ENCODE measurements at places on chromosomes 11 and 22.
A peak's percentile ranks its signal among the peaks of the same experiment; 100 is the strongest.

GRCh38 chr22:47151064-47151463 lies 388.6 kb downstream of the TBC1D22A start:
- H3K36me3 ChIP-seq, result peaks cover 2% of the 10 kb centered on the region
- no peak overlapping the region for H3K4me3 ChIP-seq
- no peaks in the 10 kb centered on the region for H3K27me3 ChIP-seq
- H3K27ac ChIP-seq, result no peak overlapping the region
- no peak for DNase-seq

DNA sequence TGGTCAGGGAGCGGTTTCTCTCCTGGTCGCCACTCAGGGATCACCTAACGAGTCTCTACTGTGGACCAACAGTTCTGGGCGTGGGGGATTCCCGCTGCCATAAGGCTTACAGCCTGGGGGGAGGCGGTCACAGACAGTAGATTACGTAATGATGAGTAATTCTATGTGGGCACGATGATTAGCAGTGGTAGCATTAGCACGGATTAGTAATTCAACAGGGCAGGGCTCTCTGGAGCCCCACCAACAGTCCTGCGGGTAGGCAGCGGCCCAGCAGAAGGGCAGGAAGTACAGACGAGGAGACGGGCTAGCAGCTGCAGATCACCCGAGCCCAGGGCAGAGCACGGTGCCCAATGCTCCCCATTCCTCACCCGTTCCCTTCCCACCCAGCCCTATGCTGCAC lies 3.6 kb downstream of the SHISAL1 start:
- DNase-seq, result no peak
- no peak overlapping the region for H3K27ac ChIP-seq
- peaks cover 3% of the 10 kb centered on the region for H3K4me1 ChIP-seq

- peaks cover 3% of the 10 kb centered on the region for H3K27me3 ChIP-seq
- no peaks in the 10 kb centered on the region for H3K36me3 ChIP-seq
- H3K27ac ChIP-seq, result no peak overlapping the region
These were observed 55.3 kb downstream of the NFAM1 start for GRCh38 chr22:42376711-42377554.

DNA sequence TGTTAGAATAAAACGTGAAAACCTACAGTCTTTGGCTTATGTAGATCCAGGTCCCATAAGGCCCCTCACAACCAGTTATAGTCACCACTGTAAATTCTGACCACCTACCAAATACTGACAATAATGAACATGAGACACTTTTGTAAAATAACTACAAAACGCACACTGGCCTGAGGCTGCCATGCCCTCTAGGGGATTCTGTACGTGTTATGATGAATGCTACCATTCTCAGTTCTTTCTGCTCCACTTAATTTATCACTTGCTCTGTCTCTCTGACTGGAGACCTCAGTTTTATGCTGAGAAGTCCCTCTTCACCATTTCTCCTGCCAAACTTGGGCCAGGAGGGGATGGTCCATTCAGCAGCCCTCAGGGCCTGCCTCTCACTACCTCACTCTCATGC lies 18.7 kb upstream of the TMPRSS5 start:
- no peaks in the 10 kb centered on the region for H3K36me3 ChIP-seq
- no peaks in the 10 kb centered on the region for H3K27me3 ChIP-seq
- no peak overlapping the region for H3K27ac ChIP-seq
- no peak for DNase-seq
- no peak overlapping the region for H3K4me3 ChIP-seq
- H3K4me1 ChIP-seq, result no peaks in the 10 kb centered on the region

DNA sequence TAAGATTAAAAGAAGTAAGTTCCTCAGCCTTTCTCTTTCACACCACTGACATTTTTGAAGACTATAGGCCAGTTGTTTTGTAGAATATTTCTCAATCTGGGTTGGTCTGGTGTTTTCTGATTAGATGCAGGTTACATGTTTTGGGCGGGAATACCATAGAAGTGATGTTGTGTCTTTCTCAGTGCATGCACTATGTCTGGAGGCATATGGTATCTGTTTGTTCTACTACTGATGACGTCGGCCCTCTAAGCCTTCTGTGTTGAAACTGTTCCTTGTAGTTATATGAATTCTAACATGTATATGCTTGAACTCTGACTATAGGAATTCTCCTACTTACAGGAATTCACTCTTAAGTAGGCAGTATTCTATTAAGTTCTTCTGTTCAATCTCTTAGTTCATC lies 21.6 kb downstream of the ZFTA start:
- no peak overlapping the region for H3K27ac ChIP-seq
- no peak overlapping the region for H3K4me3 ChIP-seq
- no peaks in the 10 kb centered on the region for H3K27me3 ChIP-seq
- no peaks in the 10 kb centered on the region for H3K4me1 ChIP-seq
- no peak for DNase-seq

DNA sequence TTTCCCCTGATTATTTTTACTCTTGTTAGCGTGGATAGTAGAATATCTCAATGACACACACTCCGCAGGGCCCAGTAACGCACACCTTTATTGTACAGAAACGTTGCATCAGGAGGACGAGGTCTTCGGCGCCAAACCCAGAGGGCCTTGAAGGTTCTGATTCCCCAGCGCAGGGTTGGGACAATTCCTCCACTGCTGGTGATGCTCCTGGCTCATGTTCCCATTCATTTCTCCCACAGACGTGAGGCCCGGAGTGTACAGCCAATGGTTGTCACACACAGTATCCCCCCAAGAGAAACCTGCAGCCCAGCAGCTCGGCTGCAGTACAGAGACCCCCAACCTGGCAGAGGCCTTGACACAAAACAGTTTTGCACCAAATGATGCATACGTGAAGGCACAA lies 6.1 kb upstream of the ANO1 start:
- no peaks in the 10 kb centered on the region for H3K36me3 ChIP-seq
- peaks cover 73% of the 10 kb centered on the region for H3K27me3 ChIP-seq
- no peak overlapping the region for H3K4me3 ChIP-seq
- H3K27ac ChIP-seq, result no peak overlapping the region
- H3K4me1 ChIP-seq, result peaks cover 6% of the 10 kb centered on the region

GRCh38 chr22:32660292-32660691 lies 141.2 kb upstream of the TIMP3 start:
- peak; percentile 60 for DNase-seq
- no peaks in the 10 kb centered on the region for H3K36me3 ChIP-seq
- H3K4me1 ChIP-seq, result no peaks in the 10 kb centered on the region
- H3K27ac ChIP-seq, result no peak overlapping the region

- no peak for DNase-seq
- H3K36me3 ChIP-seq, result no peaks in the 10 kb centered on the region
- no peak overlapping the region for H3K4me3 ChIP-seq
- peaks cover 3% of the 10 kb centered on the region for H3K4me1 ChIP-seq
These were observed 89.4 kb downstream of the CTTN start for GRCh38 chr11:70487756-70488155.

GRCh38 chr11:125164422-125165110 lies at the start of gene PKNOX2:
PKNOX2 (plus strand) TSS chr11:125164751; CDS start chr11:125351306, 186,555 bp downstream.
- H3K36me3 ChIP-seq, result no peaks in the 10 kb centered on the region
- H3K27me3 ChIP-seq, result peaks cover 54% of the 10 kb centered on the region
- H3K4me1 ChIP-seq, result peaks cover 12% of the 10 kb centered on the region

DNA sequence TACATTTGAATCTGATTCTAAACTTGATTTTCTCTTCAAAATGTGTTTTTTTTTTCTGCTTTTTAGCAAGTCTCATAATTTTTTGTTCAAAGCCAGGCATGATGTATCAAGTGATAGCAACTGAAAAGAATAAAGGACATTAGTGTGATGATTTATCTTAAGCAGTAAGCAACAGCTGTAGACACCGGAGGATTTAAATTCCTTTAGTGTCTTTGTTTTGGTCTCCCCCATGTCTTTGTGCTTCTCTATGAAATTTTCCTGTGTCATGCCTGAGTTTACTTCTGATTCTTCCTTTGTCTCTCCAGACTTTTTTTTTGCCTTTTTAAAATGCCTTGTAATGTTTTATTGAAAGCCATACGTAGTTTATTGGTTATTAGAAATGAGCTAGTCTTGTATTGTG lies 934.2 kb upstream of the RAG2 start:
- no peak for DNase-seq
- H3K36me3 ChIP-seq, result no peaks in the 10 kb centered on the region
- no peaks in the 10 kb centered on the region for H3K27me3 ChIP-seq
- H3K4me3 ChIP-seq, result no peak overlapping the region

- H3K4me1 ChIP-seq, result peaks cover 6% of the 10 kb centered on the region
- no peak for DNase-seq
- H3K36me3 ChIP-seq, result no peaks in the 10 kb centered on the region
- peaks cover 24% of the 10 kb centered on the region for H3K27me3 ChIP-seq
These were observed 8.9 kb downstream of the ABTB2 start for GRCh38 chr11:34348919-34349318.

DNA sequence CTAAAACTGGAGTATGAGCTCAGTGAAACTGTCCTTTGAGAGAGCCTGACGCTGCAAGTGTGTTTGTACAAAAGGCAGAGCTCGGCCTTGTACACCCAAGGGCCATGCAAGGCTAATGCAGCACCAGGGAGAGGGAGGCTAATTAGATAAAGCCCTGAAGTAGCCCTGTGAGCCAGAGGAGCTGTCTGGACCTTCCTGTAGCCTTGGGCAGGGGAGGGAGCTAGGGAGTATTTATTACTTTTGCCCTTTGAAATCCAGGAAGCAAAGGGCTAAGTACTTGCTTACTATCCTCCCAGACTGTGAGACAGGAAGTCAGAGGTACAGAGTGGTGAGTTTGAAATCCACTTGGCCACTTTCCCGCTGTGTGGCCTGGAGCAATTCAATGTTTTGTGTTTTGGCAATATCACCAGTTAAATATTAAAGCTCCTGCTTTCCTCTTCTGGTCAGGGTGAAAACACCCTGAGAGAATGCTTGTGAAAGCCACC lies 10.2 kb upstream of the LDHA start:
- H3K27me3 ChIP-seq, result no peaks in the 10 kb centered on the region
- peak overlapping the region; percentile 99 for H3K27ac ChIP-seq
- peak overlapping the region; percentile 71 for H3K4me3 ChIP-seq
- peaks cover 33% of the 10 kb centered on the region for H3K4me1 ChIP-seq
- no peak for DNase-seq

DNA sequence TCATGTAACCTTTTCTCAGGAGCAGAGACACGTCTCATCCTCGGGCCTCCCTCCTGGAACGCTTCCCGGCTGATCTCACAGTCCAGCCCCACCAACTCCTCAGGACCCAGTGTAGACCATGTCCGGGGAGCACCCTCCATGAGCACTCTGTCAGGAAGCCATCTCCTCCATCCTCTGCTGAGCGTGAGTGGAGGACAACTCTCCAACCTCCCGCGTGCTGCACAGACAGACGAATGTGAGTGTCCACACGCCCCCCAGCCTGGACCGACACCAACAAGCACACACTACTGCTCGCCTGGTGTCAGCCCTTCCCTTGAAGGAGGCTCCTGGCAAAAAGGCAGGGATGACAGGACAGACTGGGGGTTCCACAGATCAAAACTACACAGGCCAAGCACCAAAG lies 86.6 kb downstream of the SHANK2 start:
- H3K27ac ChIP-seq, result no peak overlapping the region
- H3K36me3 ChIP-seq, result no peaks in the 10 kb centered on the region
- H3K4me1 ChIP-seq, result no peaks in the 10 kb centered on the region
- H3K27me3 ChIP-seq, result no peaks in the 10 kb centered on the region
- no peak overlapping the region for H3K4me3 ChIP-seq

DNA sequence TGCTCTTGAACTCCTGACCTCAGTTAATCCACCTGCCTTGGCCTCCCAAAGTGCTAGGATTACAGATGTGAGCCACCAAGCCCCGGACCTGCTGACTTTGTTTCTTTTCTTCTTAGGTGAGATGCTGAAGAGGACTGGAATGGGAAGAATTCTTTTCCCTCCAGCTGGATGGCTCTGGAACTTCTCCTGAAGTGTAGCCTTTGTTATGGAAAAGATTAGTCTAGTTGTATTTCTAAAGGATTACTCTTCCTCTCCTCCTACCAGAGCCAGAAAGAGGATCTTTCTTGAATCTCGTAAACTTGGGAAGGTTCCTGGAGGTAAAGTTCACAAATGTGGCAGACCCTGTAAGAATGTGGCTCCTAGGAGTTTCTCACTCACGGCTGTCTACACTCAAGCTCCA lies 95.4 kb upstream of the LARGE1 start:
- no peak for DNase-seq
- no peaks in the 10 kb centered on the region for H3K4me1 ChIP-seq
- H3K27ac ChIP-seq, result no peak overlapping the region

GRCh38 chr11:120336641-120337354 lies 585 bp downstream of the ARHGEF12 start:
- peak; percentile 47 for DNase-seq
- peaks cover 59% of the 10 kb centered on the region for H3K27me3 ChIP-seq
- H3K36me3 ChIP-seq, result peaks cover 1% of the 10 kb centered on the region
- peaks cover 38% of the 10 kb centered on the region for H3K4me1 ChIP-seq
- peak overlapping the region; percentile 79 for H3K27ac ChIP-seq

DNA sequence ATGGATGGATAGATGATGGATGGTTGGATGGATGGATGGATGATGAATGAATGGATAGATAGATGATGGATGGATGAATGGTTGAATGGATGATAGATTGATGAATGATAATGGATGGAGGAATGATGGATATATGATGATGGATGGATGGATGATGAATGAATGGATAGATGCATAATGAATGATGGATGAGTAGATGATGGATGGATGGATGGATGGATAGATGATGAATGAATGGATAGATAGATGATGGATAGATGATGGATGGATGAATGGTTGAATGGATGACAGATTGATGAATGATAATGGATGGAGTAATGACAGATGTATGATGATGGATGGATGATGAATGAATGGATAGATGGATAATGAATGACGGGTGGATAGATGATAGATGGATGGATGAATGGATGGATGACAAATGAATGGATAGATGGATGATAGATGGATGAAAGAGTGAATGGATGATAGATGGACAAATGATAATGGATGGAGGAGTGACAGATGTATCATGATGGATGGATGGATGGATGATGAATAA lies 1466.5 kb downstream of the BRD1 start:
- H3K36me3 ChIP-seq, result no peaks in the 10 kb centered on the region
- H3K27ac ChIP-seq, result no peak overlapping the region

- H3K4me1 ChIP-seq, result no peaks in the 10 kb centered on the region
- H3K27me3 ChIP-seq, result peaks cover 56% of the 10 kb centered on the region
- H3K36me3 ChIP-seq, result no peaks in the 10 kb centered on the region
- no peak overlapping the region for H3K4me3 ChIP-seq
- H3K27ac ChIP-seq, result no peak overlapping the region
These were observed 52.3 kb downstream of the ZNRF3 start for GRCh38 chr22:28935713-28936112.

- H3K4me3 ChIP-seq, result no peak overlapping the region
- DNase-seq, result no peak
- H3K27me3 ChIP-seq, result peaks cover 4% of the 10 kb centered on the region
- H3K36me3 ChIP-seq, result no peaks in the 10 kb centered on the region
- no peak overlapping the region for H3K27ac ChIP-seq
- H3K4me1 ChIP-seq, result no peaks in the 10 kb centered on the region
These were observed 98.0 kb downstream of the SLC36A4 start for GRCh38 chr11:93099806-93100205.

GRCh38 chr11:90251599-90251998 lies 28.8 kb upstream of the CHORDC1 start:
- H3K36me3 ChIP-seq, result no peaks in the 10 kb centered on the region
- peaks cover 4% of the 10 kb centered on the region for H3K4me1 ChIP-seq
- no peak overlapping the region for H3K27ac ChIP-seq
- peak overlapping the region; percentile 75 for H3K4me3 ChIP-seq

GRCh38 chr11:45097721-45098493 lies 48.5 kb upstream of the PRDM11 start:
- H3K27me3 ChIP-seq, result peaks cover 10% of the 10 kb centered on the region
- peaks cover 22% of the 10 kb centered on the region for H3K4me1 ChIP-seq
- H3K36me3 ChIP-seq, result no peaks in the 10 kb centered on the region
- DNase-seq, result peak; percentile 45
- no peak overlapping the region for H3K4me3 ChIP-seq

All from activated naive CD8-positive, alpha-beta T cell treated with anti-CD3 and anti-CD28 coated beads, Interleukin-2, amount 50 U/mL, for 24 hours (primary cell).